Stimulated activated CD4-positive, alpha-beta T cell treated with anti-CD3 and anti-CD28 coated beads, Interleukin-12 subunit alpha, Interleukin-12 subunit beta, amount 100 ng/mL, for 24 hours (primary cell): ENCODE measurements at places on chromosomes 5 and 9.

DNA sequence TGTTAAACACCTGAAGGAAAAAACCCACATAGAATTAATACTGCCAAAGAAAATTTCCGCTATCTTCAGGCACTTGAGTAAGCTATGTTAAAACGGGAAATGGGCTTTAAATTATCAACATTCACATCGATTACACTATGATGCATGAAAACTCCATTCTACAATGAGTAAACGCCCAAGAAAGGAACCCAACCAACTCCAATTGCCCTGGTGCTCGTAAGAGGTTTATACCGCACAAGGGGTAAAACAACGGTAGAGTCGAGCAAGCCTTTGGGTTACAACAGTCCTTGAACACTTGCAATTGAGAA, 1.0 kb downstream of the AGTPBP1 start:
- DNase-seq = no peak

DNA sequence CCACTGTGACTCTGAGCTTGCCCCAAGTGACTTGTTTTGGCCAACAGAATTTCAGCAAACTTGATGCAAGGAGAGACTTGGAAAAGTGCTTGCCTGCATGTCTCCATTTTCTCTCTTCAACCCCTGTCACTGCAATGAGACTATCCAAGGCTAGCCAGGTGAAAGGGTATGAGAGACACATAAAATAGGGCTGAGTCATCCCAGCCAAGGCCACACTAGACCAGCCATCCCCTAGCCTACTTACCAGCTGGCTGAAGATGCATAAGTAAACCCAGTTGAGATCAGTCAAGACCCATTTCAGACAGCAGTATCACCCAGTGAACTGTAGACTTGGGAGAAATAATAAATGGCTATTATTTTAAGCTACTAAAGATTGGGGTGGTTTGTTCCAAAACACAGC, 52.9 kb upstream of the VLDLR start:
- no peak for DNase-seq

DNA sequence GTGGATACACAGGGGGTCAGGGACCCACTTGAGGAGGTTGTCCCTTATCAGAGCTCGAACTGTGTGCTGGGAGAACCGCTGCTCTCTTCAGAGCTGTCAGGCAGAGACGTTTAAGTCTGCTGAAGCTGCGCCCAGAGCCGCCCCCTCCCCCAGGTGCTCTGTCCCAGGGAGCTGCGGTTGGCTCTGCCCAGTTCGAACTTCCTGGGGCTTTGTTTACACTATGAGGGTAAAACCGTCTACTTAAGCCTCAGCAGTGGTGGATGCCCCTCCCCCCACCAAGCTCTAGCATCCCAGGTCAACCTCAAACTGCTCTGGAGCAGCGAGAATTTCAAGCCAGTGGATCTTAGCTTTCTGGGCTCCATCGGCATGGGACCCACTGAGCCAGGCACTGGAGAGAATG, 15.9 kb downstream of the SRD5A1 start:
- no peak for DNase-seq

- no peak for DNase-seq
Observed at GRCh38 chr9:74856989-74857388, 30.7 kb downstream of the TRPM6 start.

GRCh38 chr5:178213748-178214151, 9.4 kb downstream of the HNRNPAB start:
- DNase-seq = no peak

DNA sequence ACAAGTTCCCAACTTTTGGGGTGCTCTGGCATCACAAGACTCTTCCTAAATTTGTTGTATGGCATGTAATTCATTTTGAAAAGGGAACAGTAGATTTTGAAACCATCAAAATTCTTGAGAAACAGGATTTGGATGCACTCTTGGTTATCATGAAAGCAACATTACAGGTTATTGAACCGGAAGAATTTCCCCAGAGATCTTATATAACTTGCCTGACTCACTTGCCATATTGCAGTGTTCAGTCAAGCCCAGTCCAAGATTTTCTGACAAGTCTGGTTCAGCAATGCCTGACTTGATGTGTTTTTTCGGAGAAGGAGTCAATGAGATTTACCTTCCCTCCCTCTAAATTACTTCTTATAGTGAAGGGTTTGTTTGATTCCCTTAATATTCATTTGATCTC, 32.0 kb downstream of the SMIM15 start:
- DNase-seq = no peak

DNA sequence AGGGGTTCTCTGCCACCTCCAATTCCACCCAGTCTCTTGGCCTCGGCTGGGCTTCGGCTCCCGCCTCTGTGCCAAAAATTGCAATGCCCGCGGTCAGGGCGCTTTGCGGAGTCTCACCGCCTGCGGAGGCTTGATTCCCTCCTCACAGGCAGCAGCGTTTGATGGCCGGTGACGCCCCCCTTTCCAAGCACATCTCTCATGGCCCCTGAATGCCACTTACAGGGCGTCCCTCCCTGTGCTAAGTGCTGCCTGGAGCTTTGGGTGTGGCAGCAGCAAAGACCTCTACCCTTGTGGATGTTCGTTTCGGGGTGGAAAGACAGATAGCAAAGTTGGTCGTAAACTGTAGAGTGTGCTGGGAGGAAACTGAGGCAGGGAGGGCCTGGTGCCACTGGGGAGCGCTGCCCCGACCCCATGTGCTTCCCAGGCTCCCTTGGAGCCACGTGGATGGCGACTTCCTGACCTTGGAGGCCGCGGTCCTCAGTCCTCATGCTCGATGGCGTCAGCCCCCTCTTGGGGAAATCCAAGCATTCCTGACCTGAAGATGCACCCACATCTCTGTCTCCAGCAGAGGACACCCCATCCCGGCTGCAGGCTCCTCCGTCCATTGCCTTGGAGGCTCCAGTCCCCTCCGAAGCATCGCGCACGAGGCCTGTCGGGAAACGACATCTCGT, 249.2 kb upstream of the IRX4 start:
- DNase-seq = no peak
